ENCODE measurements at places on chromosomes 5 and 9.

DNA sequence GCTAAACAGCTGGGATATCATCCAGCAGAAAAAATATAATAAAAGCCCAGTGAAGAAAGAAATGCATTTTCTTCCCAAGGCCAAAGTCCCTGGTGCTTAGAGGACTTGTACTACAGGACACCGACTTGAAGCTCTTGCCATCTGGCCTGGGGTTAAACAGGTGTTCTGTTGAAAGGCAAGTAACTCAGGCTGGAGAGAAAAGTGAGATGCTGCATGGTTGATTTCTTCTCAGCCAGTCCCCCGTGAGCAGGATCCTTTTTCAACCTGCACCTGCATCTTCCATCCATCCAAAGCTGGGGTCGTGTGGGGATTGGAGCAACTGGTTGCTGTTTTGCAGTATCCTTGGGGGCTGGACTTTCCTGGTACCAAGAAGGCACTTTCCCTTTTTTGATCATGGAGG is 146.1 kb upstream of the RPS23 start:
- DNase-seq, result no peak

DNA sequence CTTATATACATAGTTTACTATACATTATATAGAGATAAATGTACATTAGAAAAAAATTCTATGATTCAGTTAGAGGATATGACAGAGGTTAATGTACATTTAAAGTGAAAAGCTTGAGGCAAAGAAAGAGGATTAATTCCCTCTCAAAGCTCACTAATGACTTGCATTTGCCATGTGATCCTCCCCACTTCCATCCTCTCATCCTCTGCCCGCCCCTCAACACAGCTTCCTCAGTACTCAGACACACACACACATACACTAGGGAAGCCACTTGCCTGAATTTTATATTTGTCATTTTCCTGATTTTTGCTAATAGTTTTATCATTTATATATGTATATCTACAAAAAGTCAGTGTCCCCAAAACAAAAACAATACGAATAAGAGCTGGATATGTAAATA is 764.5 kb downstream of the EFNA5 start:
- no peak for DNase-seq

DNA sequence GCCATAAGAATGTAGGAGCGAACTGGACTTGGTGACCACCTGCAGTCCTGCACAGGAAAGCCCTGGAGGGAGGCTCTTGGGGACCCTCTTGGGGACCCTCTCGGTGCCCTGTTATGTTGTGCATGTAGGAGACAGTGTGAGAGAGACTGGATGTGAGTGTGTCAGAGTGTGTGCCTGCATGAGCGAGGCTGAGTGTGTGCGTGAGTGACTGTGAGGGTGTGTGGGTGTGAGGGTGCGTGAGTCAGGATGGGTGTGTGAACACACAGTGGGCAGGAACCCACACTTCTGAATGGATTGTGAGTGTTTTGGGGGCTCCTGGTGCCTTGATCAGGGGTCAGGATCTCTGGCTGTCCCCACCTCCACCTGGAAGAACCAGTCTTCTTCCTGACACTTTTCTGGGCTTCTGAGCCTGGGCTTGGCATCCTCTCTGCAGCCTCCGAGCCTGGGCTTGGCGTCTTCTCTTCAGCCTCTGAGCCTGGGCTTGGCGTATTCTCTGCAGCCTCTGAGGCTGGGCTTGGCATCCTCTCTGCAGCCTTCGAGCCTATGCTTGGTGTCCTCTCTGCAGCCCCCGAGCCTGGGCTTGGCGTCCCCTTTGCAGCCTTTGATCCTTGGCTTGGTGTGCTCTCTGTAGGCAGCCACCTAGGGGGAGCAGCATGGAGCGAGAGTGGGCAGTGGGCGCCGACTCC is 25.6 kb upstream of the ANKRD33B start:
- no peak for DNase-seq

DNA sequence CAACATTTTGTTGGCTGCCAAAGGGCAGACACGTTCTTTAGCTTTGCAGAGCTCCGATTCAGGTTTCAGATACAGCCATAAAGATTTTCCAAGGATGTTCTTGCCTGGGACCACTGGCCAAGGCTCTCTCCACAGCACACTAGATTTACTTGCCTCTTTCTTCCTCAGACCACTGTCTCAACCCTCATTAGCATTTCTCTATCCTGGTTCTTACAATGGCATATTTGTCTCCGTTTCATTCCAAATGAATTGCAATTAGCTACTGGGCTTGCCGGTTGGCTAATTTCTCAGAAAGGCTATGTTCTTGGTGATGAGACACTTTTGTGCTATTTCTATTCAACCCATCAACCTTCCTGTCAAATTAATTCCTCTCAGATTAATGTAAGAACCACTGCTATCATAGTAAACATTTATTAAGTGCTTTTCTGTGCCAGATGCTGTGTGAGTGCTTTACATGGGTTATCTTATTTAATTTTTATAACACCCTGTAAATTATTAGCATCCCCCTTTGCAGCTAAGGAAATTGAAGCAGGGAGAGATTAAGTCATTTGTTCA is 118.4 kb upstream of the NR3C1 start:
- DNase-seq, result no peak

GRCh38 chr5:94385767-94386166 is 232.6 kb downstream of the KIAA0825 start:
- no peak for DNase-seq

GRCh38 chr5:126015235-126016181 is 407.7 kb upstream of the GRAMD2B start:
- no peak for DNase-seq

DNA sequence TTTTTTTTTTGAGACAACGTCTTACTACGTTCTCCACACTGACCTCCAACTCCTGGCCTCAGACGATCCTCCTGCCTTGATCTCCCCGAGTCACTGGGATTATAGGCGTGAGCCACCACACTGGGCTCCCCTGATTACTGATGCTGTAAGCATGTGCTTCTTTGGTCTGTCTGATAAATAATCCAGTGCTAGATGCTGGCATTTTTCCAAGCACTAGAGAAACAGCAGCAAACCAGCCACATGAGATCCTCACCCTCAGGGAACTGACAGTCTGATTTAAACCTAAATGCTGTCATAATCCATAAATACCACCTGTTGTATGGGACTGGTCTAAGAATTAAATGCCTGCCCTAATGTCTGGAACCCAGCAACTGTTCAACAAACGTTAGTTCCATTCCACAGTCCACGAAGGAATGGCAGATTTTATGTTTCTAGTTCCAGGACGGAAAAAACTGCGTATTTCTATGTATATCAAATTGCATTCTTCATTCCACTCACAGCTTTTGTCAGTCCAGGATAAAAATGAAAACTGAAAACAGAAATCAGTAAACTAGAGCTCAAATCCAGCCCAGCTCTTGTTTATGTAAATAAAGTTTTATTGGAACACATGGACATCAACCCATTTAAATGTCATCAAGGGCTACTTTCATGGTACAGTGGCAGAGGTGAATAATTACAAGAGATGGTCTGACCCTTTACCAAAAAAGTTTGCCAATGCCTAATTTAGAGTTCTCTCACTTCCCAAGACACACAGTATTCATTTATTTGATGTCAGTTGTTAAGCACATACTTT is 20.1 kb downstream of the SLC35D2 start:
- no peak for DNase-seq

DNA sequence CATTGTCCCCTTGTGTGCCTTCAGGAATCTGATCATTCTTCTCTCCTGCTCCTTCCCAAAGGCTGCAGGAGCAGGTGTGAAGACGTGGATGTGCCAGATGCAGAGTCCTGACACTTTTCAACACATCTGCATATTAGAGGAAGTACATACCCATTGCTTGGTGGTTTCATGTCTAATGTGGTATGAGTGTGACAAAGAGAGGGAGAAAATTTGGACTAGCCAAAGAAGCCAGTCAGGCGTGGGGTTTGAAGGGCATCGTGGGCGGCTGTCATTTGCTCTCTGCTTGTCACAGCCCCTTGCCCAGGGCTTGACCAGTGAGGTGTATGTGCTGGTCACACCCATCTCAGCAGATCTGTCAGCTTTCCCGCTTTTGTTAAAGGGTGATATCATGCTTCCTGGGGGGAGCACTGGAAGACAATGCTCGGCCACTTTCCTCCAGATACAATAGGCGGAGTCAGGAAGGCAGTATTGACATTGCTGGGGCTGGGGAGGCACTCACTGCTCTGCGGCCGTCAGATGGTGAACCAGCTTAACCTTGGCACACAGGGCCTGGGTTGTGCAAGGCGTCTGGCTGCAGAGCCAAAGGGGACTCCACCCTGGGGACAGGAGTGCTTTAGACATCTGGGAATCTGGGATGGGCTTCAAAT is 8.6 kb downstream of the TEK start:
- no peak for DNase-seq

DNA sequence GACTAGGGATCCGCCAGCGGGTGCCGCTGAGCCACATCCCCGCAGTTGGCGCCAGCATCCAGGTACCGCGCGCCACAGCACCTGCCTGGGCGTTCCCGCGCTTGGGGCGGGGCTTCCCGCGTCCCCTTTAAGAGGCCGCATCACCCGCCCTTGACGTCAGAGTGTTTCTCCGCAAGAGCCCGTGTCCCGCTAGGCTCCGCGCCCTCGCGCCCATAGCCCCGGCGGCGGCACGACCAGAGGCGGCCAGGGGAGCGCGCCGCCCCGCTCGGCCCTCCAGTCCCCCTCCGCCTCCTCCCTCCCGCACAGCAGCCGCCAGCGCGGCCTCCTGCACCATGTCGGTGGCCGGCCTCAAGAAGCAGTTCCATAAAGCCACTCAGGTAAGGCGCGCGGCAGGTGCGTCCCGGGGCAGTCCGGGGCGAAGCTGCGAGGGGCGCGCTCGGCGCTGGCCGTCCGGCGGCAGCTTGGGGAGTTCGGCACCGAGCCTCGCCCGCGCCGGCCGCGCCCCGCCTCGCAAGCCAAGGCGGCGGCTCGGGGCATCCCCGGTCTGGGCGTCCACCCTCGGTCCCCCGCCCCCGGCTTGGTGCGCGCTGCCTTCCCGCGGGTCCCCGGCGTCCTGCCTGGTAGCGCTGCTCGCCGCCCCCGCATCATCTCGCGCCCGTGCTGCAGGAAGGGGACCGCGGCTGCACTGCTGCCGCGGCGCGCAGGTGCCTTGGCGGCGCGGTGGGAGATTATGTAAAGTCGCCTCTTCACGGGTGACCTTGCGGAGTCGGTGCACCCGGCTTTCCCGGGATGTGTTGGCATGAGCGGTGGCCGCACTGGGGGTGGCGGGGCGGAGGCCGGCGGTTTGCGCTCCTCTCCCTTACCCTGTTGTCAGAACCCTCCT is at the start of gene SH3GL2:
SH3GL2 (plus strand) TSS at position 156 of the 883 bp plus-strand sequence.
- DNase-seq, result no peak

- no peak for DNase-seq
Measured at GRCh38 chr5:69024241-69024651, 69.6 kb upstream of the SLC30A5 start.

GRCh38 chr5:88647901-88648300 is 235.1 kb downstream of the MEF2C start:
- no peak for DNase-seq

DNA sequence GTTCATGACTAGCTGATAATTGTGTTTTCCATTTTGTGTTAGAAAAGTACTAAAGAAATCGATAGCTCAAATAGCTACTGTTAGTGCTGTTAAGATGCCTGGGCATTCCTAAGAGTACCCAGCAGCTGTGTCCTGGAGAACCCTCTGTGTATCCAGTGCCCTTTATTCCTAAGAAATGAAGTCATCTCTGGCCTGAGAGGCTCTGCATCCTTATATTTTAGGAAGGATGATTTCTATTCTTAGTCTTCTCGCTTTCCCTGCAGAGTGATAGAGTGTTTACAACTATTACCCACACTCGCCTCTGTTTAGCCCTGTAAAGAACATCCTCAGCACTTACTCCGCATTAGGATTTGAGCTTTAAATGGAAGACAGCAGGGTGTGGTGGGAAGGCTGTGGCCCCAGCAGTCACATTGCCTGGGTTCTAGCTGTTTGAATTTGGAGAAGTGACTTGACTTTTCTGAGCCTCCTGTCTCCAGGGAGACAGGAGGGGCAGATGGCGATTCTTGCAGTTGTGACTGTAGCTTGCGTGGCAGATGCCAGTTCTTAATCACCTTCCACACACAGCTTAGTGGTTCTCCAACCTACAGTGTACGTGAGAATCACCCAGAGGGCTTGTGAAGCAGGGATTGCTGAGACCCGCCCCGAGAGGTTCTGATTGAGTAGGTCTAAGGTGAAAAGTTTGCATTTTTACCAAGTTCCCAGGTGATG is 177.2 kb upstream of the PITX1 start:
- no peak for DNase-seq

GRCh38 chr9:126411948-126412284 is 85.3 kb downstream of the MVB12B start:
- no peak for DNase-seq

DNA sequence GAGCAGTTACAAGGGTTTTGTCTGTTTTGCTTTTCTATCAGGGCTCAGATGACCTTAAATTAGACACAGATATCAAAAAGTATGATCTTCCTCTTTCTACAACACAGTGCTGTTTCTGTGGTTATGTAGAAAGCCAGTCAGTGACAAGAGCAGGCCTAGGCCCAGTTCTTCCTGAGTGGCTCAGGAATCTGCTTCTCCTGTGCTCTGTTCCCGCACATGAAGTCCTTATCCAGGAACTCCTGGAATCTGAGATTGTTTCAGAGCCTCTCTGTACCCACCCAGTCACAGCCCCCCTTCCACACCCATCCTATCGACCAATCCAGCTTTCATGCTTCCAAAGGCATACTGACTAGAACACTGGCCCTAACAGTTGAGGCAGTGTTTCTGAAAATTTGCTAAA is 40.4 kb upstream of the SMU1 start:
- no peak for DNase-seq

GRCh38 chr9:101054657-101055056 is 26.1 kb downstream of the PLPPR1 start:
- DNase-seq, result no peak

DNA sequence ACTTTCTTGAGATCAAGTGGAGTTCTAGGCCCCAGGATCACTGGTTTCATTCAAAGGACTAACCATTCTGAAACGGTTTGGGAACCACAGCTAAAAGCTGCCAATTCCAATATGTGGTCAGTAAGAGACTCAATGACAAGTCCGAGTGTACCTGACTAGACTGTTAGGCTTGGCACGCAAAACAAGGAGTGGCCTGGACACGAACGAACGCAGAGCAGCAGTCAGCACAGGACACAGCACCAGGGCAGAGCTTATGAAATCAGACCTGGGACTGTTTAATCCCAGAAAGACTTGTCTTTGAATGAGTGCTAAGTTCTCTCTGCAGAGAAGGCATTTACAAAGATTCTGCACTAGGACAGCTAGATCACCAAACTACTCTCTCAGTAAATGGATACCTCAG is 213.8 kb downstream of the GAPVD1 start:
- no peak for DNase-seq

DNA sequence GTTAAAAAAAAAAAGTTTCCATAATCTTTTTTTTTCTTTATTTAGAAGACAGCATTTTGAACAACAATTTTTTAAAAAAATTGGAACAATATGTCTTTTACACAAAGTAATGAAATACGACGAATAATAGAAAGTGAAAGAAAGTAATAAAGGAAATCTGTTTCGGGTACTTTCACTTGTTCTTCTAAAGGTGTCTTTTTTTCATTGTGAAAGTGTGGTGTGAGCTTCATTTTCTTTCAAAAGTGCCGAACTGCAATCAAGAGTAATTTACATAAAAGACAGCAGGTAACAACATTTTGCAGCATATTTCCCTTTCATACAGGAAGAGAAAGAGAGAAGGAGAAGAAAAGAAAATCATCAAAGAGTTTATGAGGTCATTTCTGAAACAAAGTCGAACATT is 159.7 kb upstream of the CDH12 start:
- DNase-seq, result no peak

GRCh38 chr5:79189439-79190234 is 46.3 kb upstream of the JMY start:
- no peak for DNase-seq
